ENCODE measurements at places on chromosomes 13 and 19.

DNA sequence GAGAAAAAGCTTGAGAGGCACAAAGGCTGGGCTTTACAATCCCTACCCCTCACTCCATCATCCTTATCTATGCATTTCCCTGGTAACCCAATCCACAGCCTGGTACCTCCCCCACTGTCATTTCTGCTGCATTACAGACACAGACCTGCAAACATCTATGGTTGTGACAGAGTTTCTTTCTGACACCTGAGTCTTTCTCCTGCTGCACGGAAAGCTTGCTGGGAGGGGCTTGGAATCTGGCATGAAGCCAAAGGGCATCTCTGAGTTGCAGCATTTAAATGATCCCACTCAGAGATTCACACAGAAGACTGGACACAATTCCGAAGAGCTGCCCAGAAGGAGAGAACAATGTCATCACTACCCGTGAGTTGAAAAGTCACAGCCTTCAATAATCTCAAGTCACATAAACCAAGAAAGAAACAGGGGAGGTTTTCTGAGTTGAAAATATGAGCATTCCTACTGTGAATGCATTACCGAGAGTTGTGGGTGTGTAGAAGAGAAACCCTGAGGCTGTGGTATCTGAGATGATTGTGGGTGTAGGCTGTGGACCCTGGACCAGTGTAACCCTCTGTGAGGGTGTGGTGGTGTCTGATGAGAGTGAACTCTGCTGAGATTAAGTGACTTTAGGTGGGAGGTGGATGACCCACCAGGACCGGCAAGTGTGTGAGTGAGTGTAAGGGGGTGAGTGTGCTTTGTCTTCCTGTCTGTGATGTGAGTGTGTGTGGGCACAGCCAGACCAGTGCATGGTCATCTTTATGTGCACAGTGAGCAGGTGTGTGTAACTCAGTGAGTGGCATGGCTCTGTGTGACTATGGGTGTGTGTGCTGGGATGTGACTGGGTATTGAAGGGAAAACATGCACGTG lies at the start of gene LGALS14:
Gene LGALS14, plus strand, starts transcription at position 301 of the 864 bp plus-strand sequence. Its CDS starts 48 bp downstream, at position 349.
- DNase-seq: no peak

GRCh38 chr13:40787062-40787461 lies 2.3 kb upstream of the SLC25A15 start:
- no peak for DNase-seq

DNA sequence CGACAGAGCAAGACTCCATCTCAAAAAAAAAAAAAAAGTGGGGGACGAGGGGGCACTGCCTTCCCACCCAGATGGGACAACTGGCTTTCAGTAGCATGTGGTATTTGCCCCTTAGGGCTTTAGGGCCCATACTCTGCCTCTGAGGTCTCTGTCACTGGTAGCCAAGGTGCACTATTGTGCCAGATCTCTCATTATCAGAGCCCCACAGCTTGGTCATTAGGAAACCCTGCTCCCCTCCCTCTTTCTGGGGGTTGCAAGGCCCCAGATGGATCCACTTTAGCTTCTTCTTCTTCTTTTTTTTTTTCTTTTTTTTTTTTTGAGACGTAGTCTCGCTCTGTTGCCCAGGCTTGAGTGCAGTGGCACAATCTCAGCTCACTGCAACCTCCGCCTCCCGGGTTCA lies 11.2 kb upstream of the ZNF358 start:
- no peak for DNase-seq

DNA sequence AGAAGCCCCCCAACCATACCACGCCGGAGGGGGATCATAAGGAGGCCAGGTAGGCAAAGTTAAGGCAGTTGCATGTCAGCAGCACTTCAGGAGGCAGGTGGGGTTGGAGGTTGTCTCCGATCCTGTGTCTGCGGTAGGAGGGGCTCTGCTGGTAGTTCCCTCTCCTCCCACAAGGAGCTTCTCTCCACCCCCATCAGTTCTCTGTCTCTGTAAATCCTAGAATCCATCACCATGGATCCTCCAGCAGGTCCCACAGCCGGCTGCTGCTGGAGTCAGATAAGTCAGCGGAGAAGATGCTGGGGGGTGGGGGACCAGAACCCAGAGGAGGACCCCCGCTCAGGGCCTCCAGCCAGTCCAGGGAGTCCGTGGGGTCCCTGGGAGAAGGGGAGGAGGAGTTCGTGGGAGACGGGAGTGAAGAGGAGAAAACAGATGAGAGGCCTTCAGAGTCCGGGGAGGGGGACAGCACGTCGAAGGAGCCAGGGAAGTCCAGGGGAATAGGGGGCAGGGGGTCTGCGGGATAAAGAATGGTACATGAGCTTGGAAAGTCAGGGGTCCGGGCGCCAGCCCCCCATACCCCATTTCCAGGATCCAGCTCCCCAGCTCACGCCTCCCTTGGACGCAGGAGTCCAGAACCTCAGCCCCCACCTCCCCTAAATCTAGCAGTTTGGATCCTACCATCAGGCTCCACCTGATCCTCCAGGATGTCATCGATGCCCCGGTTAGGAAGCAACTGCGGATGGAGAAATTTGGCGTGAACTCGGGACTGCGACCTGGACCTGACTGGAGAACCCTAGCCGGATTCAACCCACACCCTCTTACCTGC lies 6.3 kb downstream of the MAMSTR start:
- no peak for DNase-seq

GRCh38 chr13:63632321-63632720 lies 2216.7 kb upstream of the PCDH20 start:
- no peak for DNase-seq

- no peak for DNase-seq
These were observed 104.4 kb downstream of the TM9SF2 start for GRCh38 chr13:99605420-99606323.

DNA sequence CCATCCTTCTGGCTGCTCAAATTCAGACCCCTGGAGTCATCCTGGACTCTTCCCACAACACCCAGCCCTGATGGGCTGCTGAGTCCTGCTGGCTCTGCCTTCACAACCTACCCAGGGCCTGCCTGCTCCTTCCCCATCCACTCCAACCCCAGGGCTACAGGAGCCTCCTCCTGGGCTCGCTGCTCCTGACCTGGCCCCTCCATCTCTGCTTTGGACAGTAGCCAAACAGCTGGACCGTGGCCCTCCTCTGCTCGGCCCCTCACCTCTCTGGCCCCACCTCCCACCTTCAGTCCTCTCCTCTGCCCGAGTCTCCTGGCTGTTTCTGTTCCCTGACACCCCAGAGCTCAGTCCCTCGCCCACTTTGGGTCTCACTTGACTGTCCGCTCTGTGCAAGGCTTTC lies 66.7 kb downstream of the CEBPG start:
- no peak for DNase-seq

DNA sequence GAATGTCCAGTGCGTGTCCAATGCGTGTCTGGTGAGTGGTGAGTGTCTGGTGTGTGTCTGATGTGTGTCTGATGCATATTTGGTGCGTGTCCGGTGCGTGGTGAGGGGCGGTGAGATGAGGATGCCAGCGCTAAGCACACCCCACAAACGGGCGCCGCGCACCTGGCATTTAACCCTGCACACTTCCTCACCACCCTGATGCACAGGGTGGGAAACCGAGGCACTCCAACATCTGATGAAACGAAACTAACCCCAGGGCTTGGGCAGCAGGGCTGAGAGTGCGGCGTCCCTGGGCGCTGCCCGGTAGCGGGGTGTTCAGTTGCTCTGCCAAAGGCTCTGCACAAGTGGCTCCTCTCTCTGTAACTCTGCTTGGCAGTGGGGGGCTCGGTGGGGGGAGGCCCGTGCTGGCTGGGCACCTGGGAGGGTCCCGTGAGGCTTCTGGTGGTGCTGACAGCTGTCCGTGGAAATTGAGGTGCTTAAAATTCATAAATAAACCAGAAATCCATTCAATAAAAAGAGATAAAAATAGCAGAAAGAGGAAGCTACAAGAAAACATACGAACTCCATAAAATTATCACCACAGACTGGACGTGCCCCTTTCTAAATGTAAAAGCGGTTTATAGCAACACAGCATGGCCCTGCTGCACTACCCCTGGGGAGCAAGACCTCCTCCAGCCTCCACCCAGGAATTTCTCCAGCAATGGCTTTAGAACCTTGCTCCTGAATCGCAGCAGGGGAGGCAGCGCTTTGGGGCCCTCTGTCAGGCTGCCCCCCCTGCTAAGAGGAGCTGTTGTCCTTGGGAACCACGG lies 76.0 kb downstream of the RASA3 start:
- no peak for DNase-seq

GRCh38 chr19:27860309-27860934 lies 1352.5 kb downstream of the UQCRFS1 start:
- no peak for DNase-seq

DNA sequence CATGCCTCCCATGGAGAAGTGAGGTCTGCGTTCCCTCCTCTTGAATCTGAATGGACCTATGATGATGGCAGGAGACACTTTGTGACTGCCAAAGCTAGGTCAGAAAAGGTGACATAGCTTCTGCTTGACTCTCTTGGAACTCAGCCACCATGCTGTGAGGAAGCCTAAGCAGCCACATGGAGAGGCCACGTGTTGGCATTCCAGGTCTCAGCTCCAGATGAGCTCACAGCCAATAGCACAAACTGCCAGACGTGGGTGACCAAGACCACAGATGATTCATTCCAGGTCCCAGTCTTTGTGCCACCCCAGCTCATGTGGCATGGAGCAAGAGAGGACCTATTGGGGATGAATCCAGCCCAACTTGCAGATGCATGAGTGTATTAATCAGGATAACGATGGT lies 8.7 kb upstream of the GGACT start:
- DNase-seq: no peak

- DNase-seq: no peak
These were observed 52.0 kb upstream of the NPAS1 start for GRCh38 chr19:46967578-46968032.

- no peak for DNase-seq
These were observed 46.2 kb downstream of the GATAD2A start for GRCh38 chr19:19451429-19452242.

DNA sequence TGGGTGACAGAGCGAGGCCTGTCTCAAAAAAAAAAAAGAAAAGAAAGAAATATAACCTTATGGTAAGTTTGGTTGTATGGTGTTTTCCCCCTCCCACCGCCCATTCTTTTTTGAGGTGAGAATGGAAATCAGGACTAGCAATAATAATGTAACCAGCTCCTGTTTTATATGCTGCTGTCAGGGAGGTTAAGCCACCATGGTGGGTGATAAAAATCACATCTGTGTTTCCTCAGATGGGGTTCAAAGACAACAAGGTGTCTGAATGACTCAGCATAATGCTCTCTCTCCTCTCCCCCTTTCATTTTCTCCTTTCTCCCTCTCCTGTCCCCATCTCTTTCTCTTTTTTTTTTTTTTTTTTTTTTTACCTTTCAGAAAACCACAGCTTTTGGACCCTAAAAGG lies 28.3 kb upstream of the GARRE1 start:
- DNase-seq: no peak

GRCh38 chr13:44758630-44759383 lies 182.7 kb upstream of the TSC22D1 start:
- peak; percentile 15 for DNase-seq

GRCh38 chr13:98467263-98467985 lies 109.5 kb downstream of the STK24 start:
- DNase-seq: no peak

DNA sequence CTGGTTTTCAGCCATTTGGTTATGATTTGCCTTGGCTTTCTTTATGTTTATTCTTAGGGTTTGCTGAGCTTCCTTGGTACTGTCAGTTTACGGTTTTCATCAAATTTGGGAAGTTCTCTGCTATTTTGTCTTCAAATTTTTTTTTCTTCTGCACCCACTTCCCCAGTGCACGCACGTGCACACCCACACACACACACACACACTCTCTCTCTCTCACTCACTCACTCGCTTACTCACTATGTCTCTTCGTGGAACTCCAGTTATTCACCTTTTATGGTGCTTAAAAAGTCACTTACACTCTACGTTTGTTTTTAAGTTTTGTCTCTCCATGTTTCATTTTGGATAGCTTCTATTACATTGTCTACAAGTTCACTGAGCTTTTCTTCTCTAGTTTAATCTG lies 7.1 kb downstream of the AKAP11 start:
- no peak for DNase-seq

GRCh38 chr13:108621462-108621861 lies 7.9 kb upstream of the MYO16 start:
- DNase-seq: no peak

GRCh38 chr13:97388373-97388772 lies 45.6 kb upstream of the RAP2A start:
- no peak for DNase-seq

DNA sequence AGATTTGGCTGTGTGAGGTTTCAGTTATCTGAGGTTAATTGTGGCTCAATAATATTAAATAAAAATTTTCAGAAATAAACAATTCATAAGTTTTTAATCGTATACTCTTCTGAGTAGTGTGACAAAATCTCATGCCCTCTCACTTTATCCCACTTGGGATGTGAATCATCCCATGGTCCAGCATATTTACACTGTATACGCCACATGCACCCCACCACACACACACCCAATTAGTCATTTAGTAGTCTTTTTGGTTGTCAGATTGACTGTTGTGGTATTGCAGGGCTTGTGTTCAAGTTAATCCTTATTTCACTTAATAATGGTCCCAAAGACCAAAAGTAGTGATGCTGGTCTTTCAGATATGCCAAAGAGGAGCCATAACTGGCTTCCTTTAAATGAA lies 66.4 kb upstream of the PCDH9 start:
- no peak for DNase-seq

DNA sequence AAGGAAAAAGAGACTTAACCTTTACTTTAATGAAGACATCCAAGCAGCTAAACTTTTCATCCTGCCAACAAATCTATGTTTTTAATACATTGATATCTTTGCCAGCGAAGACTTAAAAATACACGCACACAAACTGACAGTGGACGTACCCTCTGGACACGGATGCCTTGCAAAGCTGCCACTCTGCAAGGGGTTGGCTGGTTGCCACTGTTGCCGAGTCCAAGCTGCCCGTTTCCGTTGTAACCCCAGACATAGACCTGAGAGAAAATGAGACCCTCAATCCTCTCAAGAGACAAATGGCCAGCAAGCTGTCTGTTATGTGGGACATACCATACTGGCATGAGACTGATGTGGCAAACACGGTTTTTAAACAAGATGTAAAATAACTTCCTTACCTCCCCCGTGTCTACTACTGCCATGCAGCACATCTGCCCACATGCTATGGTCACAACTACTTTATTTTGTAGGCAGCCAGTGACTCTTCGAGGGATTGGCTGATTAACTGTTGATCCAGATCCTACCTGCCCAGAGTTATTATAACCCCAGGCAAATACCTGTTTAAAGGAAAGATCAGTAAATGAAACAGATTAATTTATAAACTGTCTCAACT lies 21.2 kb downstream of the RCBTB2 start:
- DNase-seq: no peak

GRCh38 chr19:15595069-15595468 lies 19.9 kb upstream of the CYP4F8 start:
- no peak for DNase-seq
